ENCODE measurements at places on chromosomes 1 and 21.

DNA sequence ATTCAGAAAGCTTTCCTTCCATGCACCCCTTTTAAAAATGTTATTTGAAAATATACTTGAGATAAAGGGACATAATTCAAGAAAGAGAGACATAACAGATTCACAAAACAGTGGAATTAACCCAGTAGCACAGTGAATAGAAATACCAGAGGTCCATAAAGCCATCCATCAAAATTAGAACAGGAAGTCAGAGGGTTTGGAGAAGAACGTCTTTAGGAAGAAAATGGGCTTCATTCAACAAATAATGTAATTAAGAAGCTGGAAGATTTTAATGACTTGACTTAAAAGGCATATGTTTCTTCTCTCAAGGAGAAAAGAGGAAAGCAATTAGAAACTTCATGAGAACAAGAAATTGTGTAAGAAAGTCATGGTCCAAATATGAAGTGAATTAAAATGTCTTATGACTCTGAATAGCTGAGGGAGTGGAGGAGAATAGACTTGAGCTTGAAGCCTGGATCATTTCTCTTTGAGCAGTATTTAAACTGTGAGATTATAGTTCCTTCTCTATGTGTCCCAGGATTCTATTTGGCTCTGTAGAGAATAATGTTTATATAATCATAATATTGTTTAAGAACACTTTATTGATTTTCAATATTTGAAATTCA, 7.9 kb upstream of the HCRTR1 start:
- H3K27ac ChIP-seq, result no peak overlapping the region
- no peak for DNase-seq
- no peaks in the 10 kb centered on the region for H3K36me3 ChIP-seq
- H3K4me3 ChIP-seq, result no peak overlapping the region
- peaks cover 8% of the 10 kb centered on the region for H3K4me1 ChIP-seq

DNA sequence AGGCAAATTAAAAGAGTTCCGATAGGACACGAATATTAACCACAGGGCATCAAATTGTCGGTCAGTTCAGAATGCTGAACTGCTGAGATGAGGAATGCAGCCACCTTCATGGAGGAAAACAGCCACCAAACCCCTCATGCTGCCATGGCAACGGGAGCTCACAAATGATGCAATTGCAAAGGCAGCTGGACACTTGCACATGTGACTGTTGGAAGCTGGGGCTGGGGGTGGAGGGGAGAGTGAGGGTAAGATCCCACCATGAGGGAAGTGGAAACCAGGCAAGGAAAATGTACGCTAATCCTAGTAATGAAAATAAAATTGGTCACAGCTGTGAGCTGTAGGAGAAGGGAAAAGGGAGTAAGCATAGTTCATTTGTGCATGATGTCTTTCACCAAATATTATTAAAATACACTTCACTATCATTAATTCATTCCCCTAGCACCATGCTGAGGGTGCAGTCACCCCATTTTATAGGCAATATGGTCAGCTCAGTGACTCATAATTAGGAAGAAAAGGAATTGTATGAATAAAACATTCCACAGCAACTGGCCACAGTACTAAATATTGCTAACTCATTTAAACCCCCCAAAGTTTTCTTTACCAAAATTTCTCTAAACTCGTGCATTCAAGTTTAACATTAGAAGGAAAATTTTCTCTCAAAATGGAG, 15.3 kb downstream of the BECN2 start:
- no peaks in the 10 kb centered on the region for H3K4me1 ChIP-seq
- no peak overlapping the region for H3K4me3 ChIP-seq
- H3K36me3 ChIP-seq, result no peaks in the 10 kb centered on the region
- H3K27ac ChIP-seq, result no peak overlapping the region
- DNase-seq, result no peak

- no peaks in the 10 kb centered on the region for H3K4me1 ChIP-seq
- no peak overlapping the region for H3K4me3 ChIP-seq
- H3K36me3 ChIP-seq, result no peaks in the 10 kb centered on the region
- peaks cover 2% of the 10 kb centered on the region for H3K27me3 ChIP-seq
Observed at GRCh38 chr1:100834777-100835660, 59.6 kb downstream of the EXTL2 start.

DNA sequence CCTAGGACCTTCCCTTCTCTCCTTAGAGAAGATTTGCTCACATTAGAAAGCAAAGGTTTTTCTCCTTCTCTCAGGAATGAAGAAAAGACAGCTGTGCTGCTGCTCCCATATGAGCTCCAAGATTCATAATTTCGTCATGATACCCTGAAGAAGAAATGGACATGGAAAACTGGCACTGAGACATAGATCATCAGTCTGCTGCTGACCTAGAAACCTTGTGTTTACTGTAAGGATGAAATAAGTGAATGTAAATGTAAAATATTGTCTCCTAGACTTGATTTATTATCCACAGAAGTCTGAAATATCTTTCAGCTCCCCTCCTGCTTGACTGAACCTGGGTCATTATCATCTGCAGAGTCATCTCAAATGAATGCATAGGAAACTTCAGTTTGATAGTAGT, 77.9 kb downstream of the ZC3H11B start:
- H3K36me3 ChIP-seq, result no peaks in the 10 kb centered on the region
- H3K27me3 ChIP-seq, result peaks cover 10% of the 10 kb centered on the region
- DNase-seq, result no peak
- H3K4me1 ChIP-seq, result no peaks in the 10 kb centered on the region
- no peak overlapping the region for H3K27ac ChIP-seq

GRCh38 chr1:227093309-227093708, 153.2 kb downstream of the COQ8A start:
- no peak overlapping the region for H3K27ac ChIP-seq
- H3K36me3 ChIP-seq, result no peaks in the 10 kb centered on the region
- H3K27me3 ChIP-seq, result no peaks in the 10 kb centered on the region
- DNase-seq, result no peak
- no peak overlapping the region for H3K4me3 ChIP-seq

DNA sequence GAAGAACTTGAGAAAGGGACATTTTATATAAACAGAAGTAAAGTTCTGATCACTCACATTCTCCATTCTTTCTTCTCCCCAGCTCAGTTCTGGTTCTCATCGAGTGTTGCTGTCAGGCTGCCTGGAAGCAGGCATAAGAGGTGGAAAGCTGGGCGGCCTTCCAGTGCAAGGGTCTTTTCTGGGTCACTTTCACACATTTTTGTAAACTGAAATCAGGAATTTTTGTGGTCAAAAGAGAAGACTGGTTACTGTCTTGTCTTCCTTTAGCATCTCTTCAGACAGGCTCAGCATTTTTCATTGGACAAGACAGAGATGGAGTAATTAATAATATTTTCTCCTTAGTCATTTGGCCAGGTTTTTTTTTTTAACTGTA, 93.7 kb downstream of the CTH start:
- no peak for DNase-seq
- peaks cover under 1% of the 10 kb centered on the region for H3K27me3 ChIP-seq
- H3K36me3 ChIP-seq, result no peaks in the 10 kb centered on the region

DNA sequence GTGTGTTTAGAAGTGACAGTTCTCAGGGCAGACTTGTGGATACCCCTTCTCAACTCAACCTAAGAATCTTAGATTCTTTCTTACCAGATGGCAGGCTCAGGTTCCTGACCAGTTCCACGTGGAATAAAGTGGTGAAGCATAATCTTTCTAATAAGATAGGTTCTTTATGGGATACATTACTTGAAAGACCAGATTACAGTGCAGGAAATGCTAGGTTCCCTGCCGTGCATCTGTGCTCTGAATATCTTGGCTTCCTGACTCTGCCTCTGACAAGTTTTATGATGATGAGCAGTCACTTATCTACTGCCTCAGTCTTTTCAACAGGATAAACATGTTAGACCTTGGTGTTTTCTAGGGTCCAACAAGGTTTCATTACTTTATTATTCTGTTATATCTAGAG, 207.9 kb upstream of the CACYBP start:
- DNase-seq, result no peak
- no peak overlapping the region for H3K27ac ChIP-seq
- H3K4me3 ChIP-seq, result no peak overlapping the region
- peaks cover under 1% of the 10 kb centered on the region for H3K27me3 ChIP-seq

GRCh38 chr1:32870615-32871363, at the start of gene FNDC5:
Gene FNDC5, minus strand, starts transcription at chr1:32870912.
- peaks cover 43% of the 10 kb centered on the region for H3K27me3 ChIP-seq
- H3K36me3 ChIP-seq, result peaks cover 6% of the 10 kb centered on the region
- H3K27ac ChIP-seq, result no peak within 1 kb of the TSS
- no peak for DNase-seq
- H3K4me3 ChIP-seq, result peak within 1 kb of the TSS; percentile 70

DNA sequence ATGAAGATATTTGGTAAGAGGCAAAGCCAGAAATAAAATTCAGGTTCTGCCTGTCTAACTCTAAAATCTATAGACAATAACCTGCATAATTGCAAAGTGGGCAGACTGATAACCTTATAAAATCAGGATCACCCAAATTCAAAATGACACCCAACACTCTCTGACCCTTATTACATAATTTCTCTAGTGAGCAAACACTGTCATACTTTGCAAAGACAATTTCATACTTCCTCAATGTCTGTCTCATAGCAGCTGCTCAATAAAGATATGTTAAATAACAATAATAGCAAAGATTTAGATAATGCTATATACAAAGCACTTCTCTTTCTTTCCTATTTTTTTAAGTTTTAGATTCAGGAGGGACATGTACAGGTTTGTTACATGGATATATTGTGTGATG, 118.5 kb downstream of the UCHL5 start:
- no peak for DNase-seq
- no peaks in the 10 kb centered on the region for H3K36me3 ChIP-seq
- peaks cover 2% of the 10 kb centered on the region for H3K27me3 ChIP-seq
- H3K4me3 ChIP-seq, result no peak overlapping the region
- no peak overlapping the region for H3K27ac ChIP-seq

- H3K36me3 ChIP-seq, result no peaks in the 10 kb centered on the region
- H3K4me3 ChIP-seq, result no peak overlapping the region
- no peaks in the 10 kb centered on the region for H3K4me1 ChIP-seq
- H3K27me3 ChIP-seq, result peaks cover 38% of the 10 kb centered on the region
- H3K27ac ChIP-seq, result no peak overlapping the region
Observed at GRCh38 chr1:47527653-47528272, 89.9 kb downstream of the FOXD2 start.

DNA sequence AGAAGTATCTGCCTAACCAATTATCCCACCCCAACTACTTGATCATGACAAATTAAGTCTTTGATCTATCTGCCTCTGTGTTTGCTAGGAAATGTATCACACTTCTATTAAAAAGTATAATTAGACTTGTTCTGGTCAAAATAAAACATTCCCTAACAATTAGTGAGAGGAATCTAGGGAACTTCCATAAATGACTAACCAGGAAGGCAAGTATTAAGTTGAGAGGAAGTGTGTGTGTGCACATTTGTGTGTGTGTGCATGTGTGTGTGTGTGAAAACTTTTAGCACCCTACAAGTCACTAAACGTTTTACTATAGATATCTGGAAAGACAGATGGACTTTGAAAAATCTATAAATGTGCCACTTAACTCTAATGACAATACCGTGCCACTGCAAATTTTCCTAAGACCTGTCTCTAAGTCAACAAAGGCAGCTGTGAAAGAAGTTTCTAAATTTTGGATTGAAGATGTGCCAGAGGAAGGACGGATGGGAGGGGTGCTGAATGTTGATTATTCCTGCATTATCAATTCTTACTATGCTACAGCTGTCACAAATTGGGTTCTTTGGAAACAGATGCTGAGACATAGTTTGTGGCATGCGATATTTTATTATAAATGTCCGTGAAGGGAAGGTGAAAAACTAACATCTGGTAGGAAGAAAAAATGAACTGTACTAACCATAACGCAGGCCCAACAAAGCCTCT, 567.1 kb downstream of the PTPRC start:
- H3K36me3 ChIP-seq, result no peaks in the 10 kb centered on the region
- no peak overlapping the region for H3K4me3 ChIP-seq
- DNase-seq, result no peak
- H3K4me1 ChIP-seq, result peaks cover 3% of the 10 kb centered on the region

DNA sequence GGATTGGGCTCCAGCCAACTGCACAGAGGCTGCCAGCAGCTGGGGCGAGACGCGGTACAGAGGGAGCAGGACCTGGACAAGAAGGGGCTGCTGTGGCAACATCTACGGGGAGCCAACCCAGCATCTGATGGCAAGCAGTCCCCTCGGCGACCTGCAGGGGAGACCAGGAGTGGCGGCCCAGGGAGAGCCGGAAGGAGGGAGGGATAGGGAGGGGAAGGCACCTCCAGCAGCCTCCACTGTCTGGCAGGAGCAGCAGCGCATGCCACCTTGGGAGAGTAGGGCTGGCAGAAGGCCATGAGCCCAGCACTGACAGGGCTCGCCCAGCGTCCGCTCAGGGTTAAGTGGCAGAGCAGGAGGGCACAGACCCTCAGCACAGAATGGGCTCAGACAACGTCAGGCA, 17.3 kb downstream of the CHD5 start:
- peaks cover 6% of the 10 kb centered on the region for H3K27me3 ChIP-seq
- no peaks in the 10 kb centered on the region for H3K36me3 ChIP-seq
- no peak overlapping the region for H3K4me3 ChIP-seq

GRCh38 chr21:30320215-30320614, at the start of gene KRTAP26-1:
Gene KRTAP26-1, minus strand, starts transcription at chr21:30320315. Its CDS starts 280 bp downstream, at chr21:30320035.
- no peaks in the 10 kb centered on the region for H3K36me3 ChIP-seq
- no peak for DNase-seq
- H3K4me1 ChIP-seq, result no peaks in the 10 kb centered on the region
- no peaks in the 10 kb centered on the region for H3K27me3 ChIP-seq
- H3K27ac ChIP-seq, result no peak within 1 kb of the TSS

- H3K4me1 ChIP-seq, result peaks cover 4% of the 10 kb centered on the region
- DNase-seq, result peak; percentile 25
- no peak overlapping the region for H3K4me3 ChIP-seq
- no peak overlapping the region for H3K27ac ChIP-seq
Observed at GRCh38 chr1:208132287-208132882, 111.8 kb downstream of the PLXNA2 start.

- H3K4me3 ChIP-seq, result no peak overlapping the region
- peaks cover 39% of the 10 kb centered on the region for H3K36me3 ChIP-seq
- no peak overlapping the region for H3K27ac ChIP-seq
- H3K4me1 ChIP-seq, result peaks cover 10% of the 10 kb centered on the region
- no peak for DNase-seq
- no peaks in the 10 kb centered on the region for H3K27me3 ChIP-seq
Observed at GRCh38 chr1:161816201-161816600, 50.1 kb downstream of the ATF6 start.

DNA sequence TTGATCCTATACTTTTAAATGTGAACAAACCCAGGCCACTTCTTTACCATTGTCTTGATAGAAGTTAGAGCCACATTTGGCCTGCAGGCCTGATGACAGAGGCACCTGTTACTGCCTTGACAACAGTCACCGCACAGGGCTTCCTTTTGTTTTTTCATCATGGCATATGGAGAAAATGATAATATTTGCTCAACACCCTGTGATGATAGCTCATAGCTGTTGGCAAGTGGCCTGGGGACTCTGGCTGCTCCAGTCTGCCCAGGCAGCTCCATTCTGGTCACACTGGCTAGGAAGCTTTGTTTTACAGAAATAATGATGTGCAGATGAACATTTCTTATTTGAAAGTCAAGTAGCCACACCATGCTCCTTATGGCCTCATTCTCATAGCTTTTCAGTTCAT, 89.6 kb upstream of the GPR88 start:
- peaks cover 66% of the 10 kb centered on the region for H3K36me3 ChIP-seq
- H3K4me3 ChIP-seq, result no peak overlapping the region
- peak overlapping the region; percentile 32 for H3K27ac ChIP-seq
- H3K4me1 ChIP-seq, result peaks cover 87% of the 10 kb centered on the region
- no peak for DNase-seq
